ENCODE measurements at places on chromosomes 5 and 9.

- no peak for DNase-seq
Observed at GRCh38 chr9:83511051-83511450, 27.1 kb downstream of the FRMD3 start.

DNA sequence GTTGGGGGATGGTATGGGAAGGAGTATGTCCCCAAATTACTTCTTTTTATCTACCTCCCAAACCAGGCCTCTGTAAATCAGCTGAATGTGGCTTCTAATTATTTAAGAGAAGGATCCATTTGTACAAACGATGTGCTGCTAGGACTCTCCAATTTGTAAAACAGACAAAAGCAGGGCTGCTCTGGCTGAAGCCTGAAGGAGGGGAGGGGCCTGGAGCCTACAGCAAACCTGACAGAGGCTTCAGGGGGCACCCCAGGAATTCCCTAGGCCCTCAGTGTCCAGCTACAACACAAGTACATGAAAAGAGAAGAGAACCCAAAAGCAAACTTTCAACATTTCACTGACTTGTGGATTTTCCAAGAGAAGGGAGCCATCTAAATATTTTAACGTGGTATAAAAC lies 939.4 kb upstream of the DMAC1 start:
- DNase-seq: no peak

DNA sequence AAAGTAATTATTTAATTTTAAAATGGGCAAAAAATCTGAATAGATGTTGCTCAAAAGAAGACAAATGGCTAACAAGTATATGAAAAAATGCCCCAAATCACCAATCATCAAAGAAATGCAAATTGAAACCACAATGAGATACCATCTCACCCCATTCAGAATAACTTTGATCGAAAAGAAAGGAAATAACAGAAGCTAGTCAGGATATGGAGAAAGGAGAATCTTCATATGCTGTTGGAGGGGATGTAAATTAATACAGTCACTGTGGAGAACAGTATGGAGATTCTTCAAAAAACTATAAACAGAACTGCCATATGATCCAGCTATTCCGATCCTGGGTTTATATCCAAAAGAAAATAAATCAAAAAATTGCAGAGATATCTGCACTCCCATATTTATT lies 418.5 kb upstream of the RGMB start:
- DNase-seq: no peak

DNA sequence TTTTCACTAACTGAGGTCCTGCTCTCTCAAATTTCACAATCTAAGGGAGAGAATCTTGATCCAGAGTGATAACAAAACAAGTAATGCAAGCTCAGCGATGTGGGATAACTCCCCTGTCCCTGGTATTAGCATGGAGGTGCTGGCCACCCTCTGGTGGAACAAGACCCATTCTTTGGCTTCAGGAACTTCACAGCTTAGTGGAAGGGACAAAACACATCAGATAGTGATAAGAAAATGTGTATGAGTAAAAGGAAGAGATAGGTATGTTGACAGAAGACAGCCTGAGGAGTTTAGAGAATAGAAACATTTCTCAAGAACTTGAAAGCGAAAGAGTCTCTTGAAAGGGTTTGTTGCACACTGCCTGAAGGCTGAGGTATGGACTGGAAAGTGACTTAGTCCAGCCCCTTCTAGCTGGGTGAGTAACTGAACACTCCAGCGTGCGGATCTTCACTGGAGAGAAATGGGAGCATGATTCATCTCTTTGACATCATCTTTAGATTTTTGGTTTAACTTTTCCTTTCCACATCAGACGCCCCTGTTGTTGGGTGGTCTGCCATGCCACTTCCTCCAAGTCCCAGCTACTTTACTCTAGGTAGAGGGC lies 25.4 kb upstream of the ZSWIM6 start:
- DNase-seq: no peak

- DNase-seq: no peak
Observed at GRCh38 chr5:9512457-9512856, 33.4 kb downstream of the SEMA5A start.

- DNase-seq: no peak
Observed at GRCh38 chr9:16728137-16728508, 142.3 kb downstream of the BNC2 start.

- no peak for DNase-seq
Observed at GRCh38 chr9:89621676-89622075, 16.9 kb downstream of the GADD45G start.

GRCh38 chr9:15344191-15344590 lies 37.2 kb upstream of the TTC39B start:
- DNase-seq: no peak

GRCh38 chr5:34501016-34501415 lies 155.1 kb upstream of the RAI14 start:
- DNase-seq: no peak

DNA sequence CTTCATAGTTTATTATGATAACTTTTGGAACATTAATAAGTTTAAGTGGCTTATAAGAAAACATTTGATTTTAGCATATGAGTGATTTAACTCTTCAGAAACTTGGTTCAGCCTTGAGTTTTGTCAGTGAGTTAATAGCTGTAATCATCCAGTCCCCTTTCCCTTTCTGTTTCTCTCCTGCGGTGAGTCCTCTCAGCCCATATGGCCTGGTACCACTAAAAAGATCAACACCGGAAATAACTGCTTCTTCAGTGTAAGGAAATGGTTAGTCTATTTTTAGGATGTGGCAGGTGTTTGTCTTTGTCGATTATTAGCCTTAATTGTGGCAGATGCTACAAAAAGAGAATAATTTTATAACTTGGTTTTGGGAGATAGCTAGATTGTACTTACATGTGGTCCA lies 120.2 kb upstream of the GRHPR start:
- DNase-seq: peak; percentile 34

DNA sequence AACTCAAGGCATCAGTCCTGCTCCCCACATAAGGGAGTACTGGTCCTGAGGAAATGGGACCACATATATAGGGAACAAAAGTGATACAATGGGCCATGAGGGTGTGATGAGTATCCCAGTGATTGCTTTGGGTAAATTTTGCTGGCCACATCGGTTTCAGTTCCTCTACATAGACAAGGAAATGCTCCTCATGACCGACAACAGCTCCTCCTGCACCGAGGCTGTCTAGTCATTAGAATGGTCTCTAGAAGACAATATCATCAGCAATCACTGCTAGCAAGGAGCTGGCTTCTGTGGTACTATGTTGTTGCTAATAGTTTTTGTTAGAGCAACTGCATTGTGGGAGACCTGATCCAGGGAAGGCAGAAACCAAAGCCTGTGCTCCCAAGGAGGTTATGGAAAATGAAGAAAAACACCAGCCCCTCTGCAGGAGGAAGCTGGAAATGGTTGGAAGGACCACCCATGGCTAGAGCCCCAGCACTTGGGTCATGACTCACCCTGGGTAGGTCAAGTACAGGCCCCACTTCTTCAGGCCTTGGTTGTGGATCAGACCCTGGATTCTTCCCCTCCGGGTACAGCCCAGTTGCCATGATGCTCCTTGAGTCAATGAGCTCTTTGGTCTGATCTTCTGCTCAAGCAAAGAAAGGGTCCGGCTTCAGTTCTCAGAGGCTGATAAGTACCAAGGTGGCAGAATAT lies 3.4 kb upstream of the CTSL start:
- no peak for DNase-seq

DNA sequence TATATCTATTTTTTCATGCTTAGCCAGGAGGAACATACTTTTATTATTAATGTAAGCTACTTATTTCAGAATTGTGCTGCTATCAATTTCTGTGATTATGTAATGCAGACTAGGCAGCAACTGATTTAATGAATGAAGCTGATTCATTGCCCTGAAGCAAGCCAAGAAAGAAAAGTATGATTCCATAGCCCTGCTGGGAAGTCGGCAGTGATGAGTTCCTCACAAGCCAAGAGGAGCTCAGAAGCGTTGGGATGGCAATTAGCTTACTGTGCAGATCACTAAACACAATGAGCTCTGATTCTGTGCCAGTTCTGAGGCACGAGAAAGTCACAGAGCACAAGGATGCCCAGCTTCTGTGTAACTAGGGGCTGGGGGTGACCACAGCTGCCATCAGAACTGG lies 254.3 kb upstream of the KLF9 start:
- DNase-seq: no peak

DNA sequence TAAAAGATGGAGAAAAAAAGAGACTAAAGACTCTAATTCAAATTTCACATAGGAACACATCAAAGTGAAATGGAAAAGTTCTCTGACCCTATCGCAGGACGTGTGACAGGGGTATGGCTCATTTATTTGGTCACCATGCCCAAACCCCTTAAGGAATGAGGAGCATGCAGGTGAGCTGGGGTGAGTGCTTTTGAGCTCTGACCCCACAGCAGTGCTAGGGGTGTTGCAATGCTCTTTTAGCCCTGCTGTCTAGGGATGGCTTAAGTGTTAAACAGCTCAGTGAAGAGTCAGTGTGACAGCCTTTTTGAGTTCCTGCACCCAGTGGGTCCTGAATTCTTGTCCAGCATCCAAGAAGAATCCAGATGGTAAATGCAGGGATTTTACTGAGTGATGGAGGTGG lies 143.0 kb upstream of the ANKRD55 start:
- no peak for DNase-seq

GRCh38 chr9:5514617-5515260 lies 4.4 kb downstream of the PDCD1LG2 start:
- no peak for DNase-seq

- no peak for DNase-seq
Observed at GRCh38 chr5:27103486-27103885, 65.1 kb upstream of the CDH9 start.

DNA sequence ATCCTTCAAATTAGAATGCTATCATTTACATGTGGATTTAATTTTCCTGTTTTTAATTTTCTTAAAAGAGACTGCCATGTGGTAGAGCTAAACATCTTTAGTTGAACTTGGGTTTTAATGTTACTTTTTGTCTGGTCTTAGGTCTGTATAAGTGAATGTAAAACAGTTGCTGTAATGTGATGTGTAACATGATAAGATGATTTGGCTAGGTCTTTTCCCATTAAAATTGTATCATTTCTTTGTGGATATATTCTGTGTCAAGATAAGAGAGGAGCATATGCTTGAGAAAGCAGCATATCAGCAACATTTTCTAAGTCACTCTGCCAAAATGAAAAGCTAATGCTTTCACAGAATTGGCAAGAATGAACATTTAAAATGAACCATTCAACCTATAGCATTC lies 18.5 kb downstream of the TMEM167A start:
- DNase-seq: no peak

DNA sequence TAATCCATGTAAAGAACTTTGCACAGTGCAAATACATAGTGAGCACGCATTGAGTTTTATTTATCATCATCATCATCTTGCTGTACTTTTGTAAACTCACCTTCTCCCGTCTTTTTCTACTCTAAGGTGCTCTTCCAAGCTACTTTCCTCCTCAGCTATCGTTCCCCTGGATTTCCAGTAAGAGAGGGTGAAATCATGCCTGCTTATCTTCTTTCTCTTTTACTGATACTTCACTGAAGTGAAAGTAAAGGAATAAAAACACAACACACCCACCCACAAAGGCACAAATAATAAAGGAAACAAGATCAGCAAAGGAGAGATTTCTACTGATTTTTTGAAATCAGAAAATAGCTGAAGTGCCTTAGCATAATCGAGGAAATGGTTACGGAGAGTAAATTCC lies 509.9 kb downstream of the RAB3C start:
- DNase-seq: no peak

- peak; percentile 12 for DNase-seq
Observed at GRCh38 chr5:125228363-125229070, 482.1 kb upstream of the ZNF608 start.

- no peak for DNase-seq
Observed at GRCh38 chr5:5461012-5461411, 38.5 kb downstream of the ICE1 start.

DNA sequence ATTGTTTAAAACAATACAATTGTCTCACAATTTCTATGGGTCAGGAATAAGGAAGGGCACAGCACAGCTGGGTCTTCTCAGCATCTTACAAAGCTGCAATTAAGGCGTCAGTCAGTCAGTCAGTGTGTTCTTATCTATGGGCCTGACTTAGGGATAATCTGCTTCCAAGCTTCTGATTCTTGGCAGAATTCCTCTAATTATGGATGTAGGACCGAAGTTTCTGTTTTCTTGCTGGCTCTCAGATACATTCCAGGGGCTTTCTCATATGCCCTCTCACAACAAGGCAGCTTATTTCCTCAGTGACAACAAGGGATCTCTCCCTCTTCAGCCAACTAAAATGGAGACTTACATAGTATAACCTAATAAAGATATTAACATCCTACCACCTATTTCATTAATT lies 1925.3 kb upstream of the ACO1 start:
- DNase-seq: no peak

DNA sequence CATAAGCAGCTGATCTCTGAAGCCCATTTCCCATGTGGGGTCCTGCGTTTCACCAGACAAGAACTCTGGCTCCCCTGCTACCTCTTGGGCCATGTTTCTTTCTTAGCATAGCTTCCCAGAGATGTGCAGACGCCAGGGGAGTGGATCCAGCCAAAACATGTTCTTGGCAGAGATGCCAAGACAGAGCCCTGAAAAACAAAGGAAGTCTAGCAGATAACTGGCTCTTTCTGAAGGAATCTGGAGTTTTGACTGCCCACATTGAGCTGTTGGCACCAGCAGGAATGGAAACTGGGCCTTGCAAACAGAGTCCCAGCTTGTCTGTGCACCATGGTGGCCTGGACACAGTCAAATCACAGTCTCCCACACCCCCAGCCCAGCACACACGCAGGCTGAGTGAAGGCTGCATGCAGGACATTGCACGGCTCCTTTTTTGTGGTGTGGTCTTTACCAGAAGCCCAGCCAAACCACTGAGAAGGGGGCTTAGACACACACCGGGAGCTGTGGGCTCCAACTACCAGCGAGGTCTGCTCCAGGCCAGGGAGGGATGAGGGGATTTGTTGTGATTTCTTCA lies 114.7 kb downstream of the SNX18 start:
- no peak for DNase-seq

DNA sequence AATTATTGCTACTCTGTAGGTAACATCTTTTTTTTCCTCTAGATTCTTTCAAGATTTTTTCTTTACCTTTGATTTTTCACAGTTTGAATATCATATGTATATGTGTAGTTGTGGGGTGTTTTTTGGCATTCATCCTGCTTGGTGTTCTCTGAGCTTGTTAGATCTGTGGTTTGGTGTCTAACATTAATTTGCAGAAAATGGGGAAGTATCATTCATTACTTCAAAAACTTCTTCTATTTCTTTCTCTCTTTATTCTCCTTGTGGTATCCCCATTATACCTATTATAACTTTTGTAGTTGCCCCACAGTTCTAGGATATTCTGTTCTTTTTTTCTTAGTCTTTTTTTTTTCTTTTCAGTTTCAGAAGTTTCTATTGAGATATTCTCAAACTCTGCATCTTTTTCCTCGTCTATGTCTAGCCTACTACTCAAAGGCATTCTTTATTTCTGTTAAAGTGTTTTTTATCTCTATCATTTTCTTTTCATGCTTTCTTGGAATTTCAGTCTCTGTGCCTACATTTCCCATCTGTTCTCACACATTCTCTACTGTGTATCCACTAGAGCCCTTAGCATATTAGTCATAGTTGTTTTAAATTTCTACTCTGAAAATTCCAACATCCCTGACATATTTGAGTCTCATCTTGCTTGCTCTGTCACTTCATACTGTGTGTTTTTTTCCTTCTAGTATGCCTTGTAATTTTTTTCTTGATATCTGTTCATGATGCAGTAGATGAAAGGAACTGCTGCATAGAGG lies 60.1 kb upstream of the GNA14 start:
- no peak for DNase-seq

- DNase-seq: no peak
Observed at GRCh38 chr5:52779213-52779612, 8.5 kb upstream of the ITGA1 start.

All from NCI-H82 (cell line).